HEK293T (cell line): ENCODE measurements at places on chromosomes 1 and 21.

DNA sequence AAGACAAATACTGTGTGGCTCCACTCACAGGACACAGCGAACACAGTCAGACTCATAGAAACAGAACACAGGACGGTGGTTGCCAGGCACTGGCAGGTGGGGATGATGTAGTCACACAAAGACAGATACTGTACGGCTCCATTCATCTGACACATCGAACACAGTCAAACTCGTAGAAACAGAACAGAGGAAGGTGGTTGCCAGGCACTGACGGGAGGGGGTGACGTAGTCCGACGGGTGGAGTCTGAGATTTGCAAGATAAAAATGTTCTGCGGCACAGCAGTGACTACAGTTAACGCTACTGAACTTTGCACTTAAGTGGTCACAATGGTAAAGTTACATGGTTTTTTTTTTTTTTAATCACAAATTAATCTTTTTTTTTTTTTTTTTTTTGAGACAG is 18.7 kb downstream of the C21orf58 start:
- no peak for DNase-seq

DNA sequence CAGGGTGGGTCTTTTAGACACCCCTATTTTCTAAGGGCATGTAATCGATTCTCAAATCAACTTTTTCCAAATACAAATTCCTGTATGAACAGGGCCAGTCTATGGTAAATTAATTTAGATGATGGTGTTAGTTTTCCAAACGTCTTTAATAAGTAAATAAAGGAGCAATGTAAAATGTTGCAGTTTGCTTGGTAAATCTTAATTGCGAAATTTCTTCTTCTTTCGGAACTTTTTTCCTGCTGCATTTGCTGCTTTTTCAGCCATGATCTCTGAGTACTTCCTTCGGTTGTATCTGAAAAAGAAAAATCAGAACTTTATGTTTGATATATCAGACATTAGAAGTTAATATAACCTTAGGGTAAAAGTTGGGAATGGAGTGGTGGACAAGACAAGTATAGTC is 9.4 kb downstream of the DNTTIP2 start:
- no peak for DNase-seq

- DNase-seq, result no peak
Measured at GRCh38 chr1:223711173-223711572, 1.2 kb upstream of the CAPN2 start.

DNA sequence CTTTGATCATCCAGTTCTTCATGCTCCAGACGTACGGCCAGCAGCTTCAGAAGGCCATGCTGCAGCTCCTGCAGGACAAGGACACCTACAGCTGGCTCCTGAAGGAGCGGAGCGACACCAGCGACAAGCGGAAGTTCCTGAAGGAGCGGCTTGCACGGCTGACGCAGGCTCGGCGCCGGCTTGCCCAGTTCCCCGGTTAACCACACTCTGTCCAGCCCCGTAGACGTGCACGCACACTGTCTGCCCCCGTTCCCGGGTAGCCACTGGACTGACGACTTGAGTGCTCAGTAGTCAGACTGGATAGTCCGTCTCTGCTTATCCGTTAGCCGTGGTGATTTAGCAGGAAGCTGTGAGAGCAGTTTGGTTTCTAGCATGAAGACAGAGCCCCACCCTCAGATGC is 32.5 kb downstream of the MX1 start:
- DNase-seq, result no peak

DNA sequence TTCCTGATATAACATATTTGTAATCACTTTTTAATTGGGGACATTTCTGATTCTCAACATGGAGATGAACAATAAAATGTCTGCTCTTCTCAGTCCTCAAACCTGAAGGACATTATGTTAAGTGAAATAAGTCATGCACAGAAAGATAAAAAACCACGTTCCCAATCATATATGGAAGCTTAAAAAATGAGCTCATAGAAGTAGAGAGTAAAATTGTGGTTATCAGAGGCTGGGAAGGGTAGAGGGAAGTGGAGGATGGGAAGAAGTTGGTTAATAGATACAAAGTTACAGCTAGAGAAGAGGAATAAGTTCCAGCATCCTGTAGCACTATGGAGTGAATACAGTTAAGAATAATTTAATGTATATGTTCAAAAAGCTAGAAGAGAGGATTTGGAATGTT is 1.5 kb upstream of the CD48 start:
- no peak for DNase-seq

- no peak for DNase-seq
Measured at GRCh38 chr1:60262701-60263100, 189.1 kb upstream of the C1orf87 start.

GRCh38 chr1:78236716-78237115 is 190.9 kb downstream of the GIPC2 start:
- DNase-seq, result no peak

- DNase-seq, result no peak
Measured at GRCh38 chr1:1146026-1146425, 27.7 kb upstream of the TTLL10 start.

DNA sequence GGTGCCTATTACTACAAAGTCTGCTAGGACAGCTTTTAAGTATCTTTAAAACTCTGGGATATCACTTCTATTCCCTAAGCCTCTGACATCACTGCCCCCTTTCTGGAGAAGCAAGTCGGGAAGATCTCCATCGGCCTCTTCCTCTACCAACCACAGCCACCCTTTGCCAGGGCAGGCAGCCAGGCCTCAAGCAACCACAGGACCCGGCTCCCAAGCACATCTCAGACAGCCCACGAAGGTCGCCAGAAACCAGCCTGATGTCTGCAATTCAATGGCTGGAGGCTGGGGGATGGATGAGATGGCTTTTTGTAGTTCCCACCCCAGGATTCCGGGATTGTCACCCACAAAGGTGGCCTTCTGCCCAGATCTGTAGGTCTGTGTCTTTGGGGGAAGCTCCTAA is 70.7 kb downstream of the LGR6 start:
- no peak for DNase-seq

GRCh38 chr1:25550155-25550506 is 6.7 kb downstream of the LDLRAP1 start:
- DNase-seq, result no peak

DNA sequence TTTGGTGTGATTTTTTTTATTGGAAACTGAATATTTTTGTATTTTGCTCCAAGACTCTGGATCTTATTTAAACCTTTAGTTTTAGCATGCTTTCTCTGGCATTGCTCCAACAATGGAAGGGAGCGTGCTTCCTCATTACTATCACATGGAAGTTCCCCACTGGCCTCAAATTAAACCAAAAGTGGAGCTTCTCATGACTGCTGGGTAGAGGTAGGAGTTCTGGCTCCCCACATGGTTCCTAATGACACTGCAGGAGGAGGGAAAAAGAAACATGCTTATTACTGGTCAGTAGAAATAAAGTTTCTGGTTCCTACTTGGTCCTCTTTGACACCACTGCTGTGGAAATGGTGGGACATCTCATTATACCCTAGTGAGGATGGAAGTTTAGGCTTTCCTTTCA is 310.5 kb downstream of the PTGER3 start:
- DNase-seq, result no peak

DNA sequence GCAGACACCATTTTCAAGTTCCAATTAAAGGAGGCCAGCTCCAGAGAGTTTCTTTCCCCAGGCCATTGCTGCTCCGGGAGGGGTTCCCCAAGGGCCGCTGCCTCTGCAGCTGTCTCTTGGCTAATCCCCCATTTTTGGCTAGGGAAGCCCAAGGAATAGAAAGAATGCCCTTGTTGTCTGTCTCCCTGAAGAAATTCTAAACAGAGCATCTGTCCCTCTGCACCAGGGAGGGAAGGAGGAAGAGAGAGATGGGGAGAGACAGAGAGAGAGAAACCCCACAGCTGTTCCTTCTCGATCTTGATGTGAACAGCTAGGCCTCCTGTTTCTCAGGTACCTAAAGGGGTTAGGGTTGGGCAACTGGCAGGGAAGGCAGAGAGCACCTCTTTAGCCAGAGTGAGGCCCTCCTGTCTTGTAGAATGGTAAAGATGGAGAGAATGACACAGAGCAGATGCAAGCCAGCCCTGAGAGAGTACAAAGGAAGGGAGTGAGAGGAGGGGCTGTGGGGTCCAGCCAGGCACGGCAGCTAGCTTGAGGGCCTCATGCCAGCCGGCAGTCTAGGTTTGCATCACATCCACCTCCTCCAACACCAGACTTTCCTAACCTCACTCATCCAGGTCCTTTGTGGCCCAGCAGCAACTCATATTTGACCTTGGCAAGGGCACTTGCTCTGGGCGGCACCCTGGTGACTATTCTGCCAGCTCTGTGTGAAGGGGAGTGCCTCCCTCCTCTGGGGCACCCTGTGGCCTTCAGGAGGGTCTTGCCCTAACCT is 13.1 kb downstream of the OPTC start:
- no peak for DNase-seq

DNA sequence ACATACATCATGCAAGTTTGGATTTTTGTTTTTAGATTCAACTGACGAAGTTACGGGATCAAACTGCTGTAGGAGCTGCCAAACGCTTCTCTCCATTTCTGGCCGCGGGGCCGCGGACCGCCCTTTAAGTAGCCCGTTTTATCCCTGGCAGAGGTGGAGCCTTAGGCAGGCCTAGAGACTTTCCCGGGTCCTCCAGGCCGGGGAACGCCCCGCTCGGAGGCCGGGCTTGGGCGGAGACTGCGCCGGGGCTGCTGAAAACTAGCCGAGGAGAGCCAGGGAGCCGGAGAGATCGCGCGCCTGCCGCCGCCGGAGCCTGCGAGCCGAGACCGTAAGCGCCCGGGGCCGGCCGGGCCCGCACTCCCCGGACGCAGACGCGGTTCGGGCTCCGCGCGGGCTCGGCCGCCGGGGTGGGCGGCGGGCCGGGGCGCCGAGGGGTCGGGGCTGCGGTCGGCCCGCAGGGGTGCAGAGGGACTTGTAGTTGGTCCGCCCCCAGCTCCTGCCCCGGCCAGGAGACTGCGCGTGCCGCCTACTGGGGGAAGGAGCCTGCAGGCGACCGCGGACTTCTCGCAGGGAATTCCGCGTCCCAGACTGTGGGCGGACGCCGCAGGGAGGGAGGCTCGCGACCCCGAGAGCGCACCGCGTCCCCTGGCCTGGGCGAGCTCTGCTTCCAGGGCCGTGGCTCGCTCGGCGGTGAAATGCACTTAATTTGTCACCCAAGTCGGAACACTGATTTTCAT is at the start of gene EPHX1:
TSS of gene EPHX1 (plus strand) at position 283 of the 737 bp plus-strand sequence. CDS start 18,606 bp downstream, outside the sequence.
- DNase-seq, result peak; percentile 95

- no peak for DNase-seq
Measured at GRCh38 chr1:211331011-211331709, 4.5 kb downstream of the TRAF5 start.

- DNase-seq, result no peak
Measured at GRCh38 chr1:186391841-186392240, 16.2 kb downstream of the ODR4 start.

DNA sequence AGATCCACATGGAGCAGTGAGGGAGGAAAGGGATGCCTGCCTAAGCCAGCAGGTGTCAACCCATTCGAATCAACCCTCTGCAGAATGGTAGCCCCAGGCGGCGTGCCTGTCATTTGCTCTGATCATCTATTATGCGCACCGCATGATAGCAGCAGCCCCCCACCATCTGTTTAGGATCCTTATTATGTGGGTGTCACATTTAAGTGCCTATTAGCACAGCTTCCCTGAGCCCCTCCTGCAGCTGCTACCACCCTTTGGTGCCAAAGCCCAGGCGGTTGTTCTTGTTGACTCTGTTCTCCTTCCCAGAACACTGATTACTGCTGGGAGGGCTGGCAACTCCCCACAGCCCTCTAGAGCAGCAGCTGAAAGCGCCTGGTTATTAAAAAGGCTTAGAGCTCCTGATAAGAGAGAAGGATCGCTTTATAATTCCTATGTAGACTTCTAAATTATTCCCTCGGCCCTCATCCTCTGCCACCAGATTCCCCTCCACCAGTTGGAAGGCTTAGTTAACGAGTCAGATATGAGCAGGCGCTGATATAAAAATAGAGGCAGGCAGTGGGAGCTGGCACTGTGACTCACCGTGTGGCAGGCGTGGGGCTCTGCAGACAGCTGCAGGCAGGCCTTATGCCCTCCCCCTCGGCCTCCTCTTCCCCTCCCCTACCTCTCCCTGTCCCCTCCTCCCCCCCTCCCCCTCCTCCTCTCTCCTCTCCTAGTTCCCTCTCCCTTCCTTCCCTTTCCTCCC is 23.0 kb downstream of the ACTA1 start:
- peak; percentile 72 for DNase-seq

- DNase-seq, result no peak
Measured at GRCh38 chr1:30185809-30186208, 537.6 kb downstream of the MATN1 start.

DNA sequence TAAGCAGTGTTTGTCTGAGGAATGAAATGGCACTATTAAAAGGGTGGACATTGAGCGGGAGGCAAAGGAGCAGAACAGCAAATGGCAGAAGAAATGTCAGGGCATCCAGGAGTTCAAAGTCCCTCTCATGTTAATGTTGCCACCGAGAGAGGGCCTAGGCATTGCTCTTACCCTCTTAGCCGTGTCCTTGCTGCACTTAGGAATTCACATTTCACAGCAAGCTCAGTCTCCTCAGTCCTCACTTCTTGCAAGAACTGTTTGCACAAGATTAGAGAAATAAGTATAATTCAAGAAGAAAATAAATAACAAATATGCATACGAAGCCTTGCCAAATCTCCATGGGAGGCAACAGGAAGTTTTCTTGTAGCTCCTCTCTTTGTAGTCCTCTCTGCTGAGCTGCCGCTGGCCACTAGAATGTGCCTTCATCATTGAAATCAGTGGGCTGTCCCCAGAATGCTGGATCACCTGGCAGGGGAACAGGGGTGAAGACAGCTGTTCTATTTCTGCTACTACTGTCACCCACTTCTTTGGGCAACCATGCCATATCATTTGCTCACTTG is 205.8 kb downstream of the ZNF326 start:
- no peak for DNase-seq

GRCh38 chr1:20691872-20692271 is 25.9 kb downstream of the KIF17 start:
- no peak for DNase-seq

DNA sequence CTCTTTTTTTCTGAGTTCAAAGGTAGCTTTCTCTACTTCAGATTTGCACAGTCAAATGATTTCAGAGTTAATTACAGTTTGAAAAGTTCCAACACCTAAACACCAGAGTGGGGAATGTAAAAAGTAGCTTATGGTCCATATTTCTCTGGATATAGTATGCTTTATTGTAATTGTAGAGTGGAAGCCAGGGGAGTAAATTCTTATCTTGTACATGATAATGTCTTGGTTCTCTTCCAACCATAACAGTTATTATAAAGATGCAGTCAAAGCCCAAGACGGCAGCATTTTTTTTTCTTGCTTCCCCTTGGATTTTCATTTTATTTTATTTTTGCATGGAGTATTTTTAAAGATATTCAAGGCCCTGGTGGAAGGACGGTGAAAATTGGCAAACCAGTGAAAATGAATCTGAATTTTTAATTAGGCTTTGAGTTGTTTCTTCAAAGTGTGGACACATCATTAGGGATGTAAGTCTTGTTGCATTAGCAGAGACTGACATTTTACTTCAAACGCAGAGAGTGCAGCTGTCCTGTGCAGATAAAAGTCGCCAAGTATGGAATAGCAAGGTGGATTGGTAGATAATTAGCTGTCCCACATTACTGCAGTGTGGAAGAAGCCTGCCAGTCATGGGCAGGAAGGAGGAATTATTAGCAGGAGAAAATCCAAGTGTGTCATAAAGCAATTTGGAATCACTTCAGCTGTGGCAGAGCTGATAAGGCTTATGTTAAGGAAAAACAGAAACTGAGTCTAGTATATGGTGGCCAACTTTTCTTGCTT is 11.3 kb downstream of the CACHD1 start:
- no peak for DNase-seq
